ENCODE measurements at places on chromosomes 6 and 20.
A peak's percentile ranks its signal among the peaks of the same experiment; 100 is the strongest.

- DNase-seq = no peak
These were observed 2.8 kb upstream of the VSX1 start for GRCh38 chr20:25084626-25085187.

- no peak for DNase-seq
These were observed 1029.5 kb upstream of the GJE1 start for GRCh38 chr6:141103246-141103645.

DNA sequence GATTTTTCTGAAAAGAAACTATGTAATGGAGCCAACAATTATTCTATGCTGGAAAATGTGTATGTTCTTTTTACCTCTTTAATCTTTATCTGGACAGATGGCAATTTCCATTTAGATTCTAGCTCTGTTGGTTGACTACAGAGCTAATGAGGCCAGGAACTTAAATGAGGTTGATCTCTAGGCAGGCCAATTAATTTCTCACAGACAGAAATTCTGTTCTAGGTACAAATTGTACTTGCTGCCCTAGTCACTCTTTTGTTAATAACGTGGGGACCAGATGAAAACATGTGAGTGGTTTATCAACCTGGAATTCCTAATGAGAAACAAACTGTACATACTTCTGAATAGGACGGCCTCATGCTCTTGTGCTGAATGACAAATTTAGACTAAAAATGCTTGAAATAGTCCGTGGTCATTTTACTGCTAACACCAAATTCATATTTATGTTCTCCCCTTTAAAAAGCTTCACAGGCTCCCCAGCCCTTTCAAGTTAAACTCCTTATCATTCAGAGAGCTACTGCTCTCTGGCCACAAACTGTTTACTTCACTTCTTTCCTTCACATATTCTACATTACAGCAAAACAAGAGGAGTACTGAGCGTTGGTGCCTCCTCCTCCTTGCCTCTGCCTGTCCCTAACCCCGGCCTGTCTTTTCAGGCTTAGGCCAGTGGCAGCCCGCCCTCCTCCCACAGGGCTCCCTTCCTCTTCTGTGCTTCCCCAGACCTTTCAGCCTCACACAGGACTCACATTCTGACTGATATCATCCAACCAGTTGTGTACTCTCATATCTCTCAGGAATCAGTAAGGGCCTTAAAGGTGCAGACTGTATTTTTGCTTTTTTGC is 41.4 kb downstream of the DTNBP1 start:
- DNase-seq = peak; percentile 48

GRCh38 chr6:149035766-149036165 is 281.7 kb upstream of the TAB2 start:
- peak; percentile 80 for DNase-seq

DNA sequence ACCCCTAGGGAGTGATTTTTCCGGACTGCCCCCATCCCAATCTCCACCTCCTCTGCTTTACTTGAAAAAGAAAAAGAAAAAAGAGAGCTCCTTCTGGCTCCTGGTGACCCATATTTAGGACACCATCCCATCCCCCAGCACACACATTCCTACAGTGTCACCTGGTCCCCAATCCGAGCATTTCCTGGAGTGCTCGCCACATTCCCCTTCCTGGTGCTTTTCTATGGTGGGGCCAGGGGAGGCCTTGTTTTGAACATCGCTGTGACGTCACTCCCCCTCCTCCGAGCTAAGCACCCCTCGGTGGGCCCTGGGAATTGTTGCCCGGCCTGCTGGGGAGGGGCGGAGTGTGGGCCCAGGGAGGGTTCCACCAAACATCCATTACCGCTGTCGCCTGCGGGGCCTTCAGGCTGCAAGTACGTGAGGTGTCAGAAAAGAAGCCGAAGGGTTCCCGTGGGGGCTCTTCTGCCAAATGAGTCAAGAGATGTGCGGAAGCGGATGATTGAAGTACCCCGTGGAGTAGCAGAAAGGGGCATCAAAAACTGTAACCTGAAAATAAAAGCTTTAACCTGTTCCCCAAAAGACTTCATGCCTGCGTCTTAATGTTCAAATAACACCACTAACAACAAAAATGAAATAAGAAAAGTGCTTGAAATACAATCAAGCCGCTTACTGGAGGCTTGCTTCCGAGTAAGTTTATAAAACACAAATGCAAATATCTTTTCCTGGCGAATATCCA is 2.8 kb upstream of the FOXC1 start:
- DNase-seq = no peak

DNA sequence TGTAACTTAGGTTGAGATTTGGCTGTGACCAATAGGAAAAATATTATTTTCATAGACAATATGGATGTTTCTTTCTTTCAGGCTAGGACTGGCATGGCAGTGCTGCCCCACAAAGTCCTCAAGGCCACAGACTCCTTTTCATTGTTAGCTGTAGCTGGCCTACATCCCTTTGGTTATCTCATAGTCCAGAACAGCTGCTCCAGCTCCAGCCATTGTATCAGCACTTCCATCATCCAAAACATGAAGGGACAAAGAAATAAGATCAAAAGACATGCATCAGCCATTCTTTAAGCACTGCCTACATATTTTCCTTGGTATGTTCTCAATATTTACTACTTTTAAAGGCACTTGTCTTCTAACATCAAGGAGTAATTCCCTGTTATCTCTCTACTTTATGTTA is 73.0 kb downstream of the ZDHHC14 start:
- no peak for DNase-seq

GRCh38 chr6:57263739-57264138 is 41.6 kb upstream of the RAB23 start:
- DNase-seq = no peak

DNA sequence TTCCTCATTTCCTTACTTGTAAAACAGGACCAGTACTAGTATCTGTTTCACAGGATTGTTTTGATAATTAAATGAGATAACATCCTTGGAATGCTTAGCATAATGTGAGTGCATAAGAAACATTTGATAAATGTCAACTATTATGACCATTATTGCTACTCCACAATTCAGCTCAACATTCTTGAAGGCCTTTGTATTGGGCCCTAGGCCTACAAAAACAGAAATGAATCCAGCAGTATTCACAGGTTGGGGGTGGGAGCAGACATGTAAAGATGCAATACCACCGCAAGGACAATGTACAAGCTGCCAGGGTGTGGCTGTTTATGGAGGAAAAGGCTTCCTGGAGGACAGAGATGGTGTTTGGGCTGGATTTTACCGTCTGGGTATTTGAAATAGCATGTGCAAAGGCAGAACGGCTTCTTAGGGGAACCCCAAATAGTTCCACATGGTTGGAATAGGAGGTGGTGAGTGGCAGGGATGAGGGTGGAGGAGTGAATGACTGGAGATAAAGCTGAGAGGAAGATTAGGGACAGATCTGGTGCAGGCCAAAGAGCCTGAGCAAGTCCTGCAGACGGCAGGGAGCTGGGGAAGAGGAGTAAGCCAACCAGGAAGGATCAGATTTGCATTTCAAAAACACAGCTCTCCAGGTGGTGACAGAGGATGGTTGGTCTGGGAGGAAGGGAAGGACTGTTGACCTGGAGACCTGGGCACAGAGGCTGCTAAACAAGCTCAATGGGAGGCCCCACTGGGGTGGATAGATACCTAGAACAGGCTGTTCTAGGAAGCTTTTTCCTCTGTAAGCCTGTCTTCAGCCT is 57.0 kb upstream of the EPB41L1 start:
- no peak for DNase-seq

GRCh38 chr6:118186672-118187567 is 279.9 kb downstream of the SLC35F1 start:
- no peak for DNase-seq

GRCh38 chr6:79878142-79878748 is 69.1 kb downstream of the ELOVL4 start:
- DNase-seq = peak; percentile 8

- no peak for DNase-seq
These were observed 104.8 kb downstream of the SOBP start for GRCh38 chr6:107594736-107595135.

DNA sequence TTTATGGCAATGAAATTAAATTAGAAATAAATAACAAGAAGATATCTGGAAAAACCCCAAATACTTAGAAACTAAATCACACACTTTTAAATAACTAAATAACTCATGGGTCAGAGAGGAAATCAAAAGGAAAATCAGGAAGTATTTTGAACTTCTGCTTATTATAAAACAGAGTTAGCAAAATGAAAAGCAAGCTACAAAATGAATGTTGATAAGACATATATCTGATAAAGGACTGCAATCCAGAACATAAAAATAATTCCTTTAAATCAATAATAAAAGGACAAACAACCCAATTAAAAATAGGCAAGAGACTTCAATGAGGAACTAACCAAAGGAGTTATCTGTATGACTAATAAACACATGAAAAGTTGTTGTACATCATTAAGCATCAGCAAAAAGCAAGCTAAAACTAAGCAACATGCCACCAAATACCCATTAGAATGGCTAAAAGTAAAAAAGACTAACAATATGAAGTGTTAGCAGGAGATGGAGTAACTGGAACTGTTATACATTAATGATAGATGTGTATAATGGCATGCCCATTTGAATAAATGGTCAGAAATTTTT is 38.9 kb upstream of the STMND1 start:
- no peak for DNase-seq

DNA sequence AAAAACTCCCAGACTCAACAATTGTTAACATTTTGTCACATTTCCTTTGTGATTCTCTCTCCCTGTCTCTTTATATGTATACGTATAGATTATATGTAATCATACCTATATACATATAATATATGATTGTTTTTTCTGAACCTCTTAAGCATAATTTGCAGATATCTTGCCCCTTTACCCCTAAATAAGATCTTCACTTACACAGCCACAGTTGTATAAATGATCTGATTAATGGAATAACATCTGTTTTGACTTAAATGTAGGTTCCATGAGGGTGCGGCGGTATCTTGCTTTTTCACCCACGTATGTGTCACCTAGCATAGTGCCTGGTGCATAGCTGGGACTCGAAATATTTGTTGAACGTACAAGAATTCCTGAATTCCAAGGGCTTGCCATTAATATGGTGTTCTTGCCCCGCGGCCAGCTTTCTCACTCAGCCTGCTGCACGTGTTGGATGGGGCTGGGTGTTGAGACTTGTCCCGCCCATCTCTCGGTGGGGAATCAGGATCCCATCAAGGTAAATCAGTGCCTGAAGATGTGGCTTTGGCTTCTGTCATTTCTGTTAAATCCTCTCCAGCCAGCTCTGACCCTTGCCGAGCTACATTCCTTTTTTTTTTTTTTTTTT is 10.4 kb upstream of the MANBAL start:
- no peak for DNase-seq

- DNase-seq = peak; percentile 66
These were observed 134.4 kb downstream of the ARHGAP18 start for GRCh38 chr6:129575378-129576118.

- no peak for DNase-seq
These were observed 56.2 kb downstream of the SLC22A2 start for GRCh38 chr6:160202411-160202810.

DNA sequence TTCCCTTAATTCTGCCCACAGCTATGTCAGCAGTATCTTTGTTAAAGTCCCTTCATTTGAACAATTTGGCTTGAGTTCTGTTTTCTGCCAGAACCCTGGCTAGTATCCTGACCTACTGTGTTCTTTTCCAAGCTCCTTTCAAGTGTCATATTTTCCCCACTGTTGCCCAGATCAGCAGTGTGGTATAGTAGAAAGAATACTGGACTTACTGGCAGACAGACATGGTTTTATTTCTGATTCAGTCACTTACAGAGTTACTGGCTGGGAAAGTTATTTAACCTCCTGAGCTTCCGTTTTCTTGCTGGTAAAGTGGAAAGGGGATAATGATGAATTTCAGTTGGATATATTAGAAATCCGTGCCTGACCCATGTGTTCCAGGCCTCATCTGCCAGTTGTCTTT is 39.8 kb upstream of the RAB23 start:
- DNase-seq = peak; percentile 83

GRCh38 chr6:41160933-41161332 is 2.0 kb downstream of the TREM2 start:
- DNase-seq = no peak

GRCh38 chr20:50141018-50141675 is 12.4 kb downstream of the PEDS1 start:
- no peak for DNase-seq

- no peak for DNase-seq
These were observed 271.5 kb upstream of the CDYL start for GRCh38 chr6:4504700-4505099.

DNA sequence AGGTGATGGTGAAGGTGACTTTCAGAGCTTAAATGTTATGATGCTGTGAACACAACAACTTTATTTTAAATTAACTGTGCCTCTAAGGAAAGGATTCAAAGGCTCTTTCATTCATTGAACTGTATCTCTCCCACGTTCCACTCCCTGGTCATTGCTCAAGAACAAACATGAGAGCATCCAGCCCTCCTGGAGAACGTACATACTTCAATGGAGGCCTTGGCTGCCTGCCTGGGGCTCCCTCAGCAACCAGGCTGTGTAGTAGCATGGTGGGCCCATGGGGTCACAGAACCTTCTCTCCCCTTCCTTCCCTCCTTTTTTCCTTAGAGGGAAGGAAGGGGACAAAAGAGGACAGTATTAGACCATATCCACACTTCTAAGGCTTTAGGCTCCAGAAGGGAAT is 234.3 kb downstream of the CDC5L start:
- DNase-seq = no peak

DNA sequence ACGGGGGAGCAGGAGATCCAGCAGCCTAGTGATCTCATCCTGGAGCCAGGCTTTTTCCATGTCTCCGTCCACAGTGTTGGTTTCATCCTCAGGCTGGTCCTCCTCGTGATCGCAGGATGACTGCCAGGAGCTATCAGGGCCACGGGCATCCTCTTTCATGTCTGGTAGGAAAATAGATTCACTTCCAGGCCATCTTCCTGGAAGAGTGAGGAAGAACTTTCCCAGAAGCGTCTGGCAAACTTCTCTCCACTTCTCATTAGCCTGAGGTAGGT is 15.3 kb upstream of the SLC9A8 start:
- DNase-seq = peak; percentile 47

- DNase-seq = peak; percentile 54
These were observed 20.1 kb upstream of the NOL4L start for GRCh38 chr20:32605167-32605656.

- no peak for DNase-seq
These were observed 69.3 kb upstream of the EYS start for GRCh38 chr6:65776332-65776731.

DNA sequence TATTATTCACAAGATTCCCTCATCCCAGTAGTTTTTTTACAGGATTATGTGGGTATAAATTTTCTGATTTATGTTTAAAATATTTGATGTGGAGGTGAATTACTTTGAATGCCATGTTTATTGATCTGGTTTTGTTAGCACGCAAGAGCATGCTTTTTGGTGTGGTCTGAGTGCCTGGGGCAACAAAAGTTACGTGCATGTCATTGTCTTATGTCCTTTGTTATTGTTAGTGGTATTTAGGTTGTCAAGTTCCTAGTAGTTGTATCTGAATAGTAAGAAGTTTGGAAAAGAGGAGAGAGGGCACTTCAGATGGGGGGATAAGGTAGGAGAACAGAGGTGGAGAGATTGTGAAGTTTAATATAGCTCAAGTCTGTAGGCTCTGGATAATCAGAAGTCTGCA is 95.0 kb downstream of the ATRN start:
- DNase-seq = no peak

DNA sequence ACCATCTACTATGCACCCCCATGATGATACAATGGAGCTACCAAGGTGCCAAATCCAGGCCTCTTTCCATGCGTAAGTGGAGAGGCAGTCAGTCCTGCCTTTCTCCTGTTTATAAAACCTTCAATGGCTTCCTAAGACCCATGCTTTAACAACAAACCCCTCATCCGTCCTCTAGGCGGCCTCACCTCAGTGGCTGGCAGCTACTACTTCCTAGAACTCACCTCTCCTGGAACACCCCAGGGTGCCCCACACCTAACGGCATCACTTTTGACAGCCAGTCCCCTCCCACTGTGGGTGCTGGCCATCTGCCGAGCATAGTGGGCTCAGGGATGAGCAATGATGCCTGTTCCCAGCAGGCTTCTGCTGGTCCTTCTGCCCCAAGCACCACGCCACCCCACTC is 80.0 kb upstream of the TAB2 start:
- DNase-seq = no peak
